A549 treated with CpdA at 1 μM for 4 hours (cell line): ENCODE measurements at places on chromosomes 7 and 10. TPM values are rescaled to one million over a fixed set of nuclear protein-coding genes. Genes with fewer than 3 reads are reported as not detected.

RBP3 gene
- total RNA-seq, result not detected in 5 replicates

ATOH7 gene
- 0.17 to 0.48 TPM (median 0.31 TPM) in 5 replicates for total RNA-seq

CFTR gene
- total RNA-seq, result 0.06 to 0.13 TPM in 2 of 5 replicates, not detected in the others

PVRIG gene
- not detected in 5 replicates for total RNA-seq

FGL2 gene
- total RNA-seq, result not detected in 5 replicates
